ENCODE measurements at places on chromosomes 1 and 21.

DNA sequence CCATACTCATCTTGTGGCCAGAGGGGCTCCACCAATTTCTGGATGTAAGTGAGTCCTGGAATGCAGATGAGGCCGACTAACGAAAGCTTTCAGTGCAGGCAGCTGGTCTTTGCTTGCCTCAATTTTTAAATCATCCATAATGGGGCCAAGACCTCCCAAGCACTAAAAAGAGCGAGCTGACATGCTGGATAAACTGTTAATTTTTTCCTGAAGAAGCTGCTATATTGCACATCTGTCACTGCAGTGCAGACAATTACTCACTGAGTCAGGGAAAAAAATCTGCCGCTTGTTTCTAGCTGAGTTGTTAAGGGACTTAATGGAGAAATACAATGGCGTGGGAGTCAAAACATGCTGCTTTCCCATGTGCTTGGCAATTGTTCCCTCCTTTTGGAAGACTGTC, 205.5 kb downstream of the GPATCH2 start:
- DNase-seq = no peak

GRCh38 chr1:8733484-8733883, 84.0 kb downstream of the RERE start:
- no peak for DNase-seq

- DNase-seq = no peak
Measured at GRCh38 chr1:58981392-58981791, 197.5 kb upstream of the JUN start.

DNA sequence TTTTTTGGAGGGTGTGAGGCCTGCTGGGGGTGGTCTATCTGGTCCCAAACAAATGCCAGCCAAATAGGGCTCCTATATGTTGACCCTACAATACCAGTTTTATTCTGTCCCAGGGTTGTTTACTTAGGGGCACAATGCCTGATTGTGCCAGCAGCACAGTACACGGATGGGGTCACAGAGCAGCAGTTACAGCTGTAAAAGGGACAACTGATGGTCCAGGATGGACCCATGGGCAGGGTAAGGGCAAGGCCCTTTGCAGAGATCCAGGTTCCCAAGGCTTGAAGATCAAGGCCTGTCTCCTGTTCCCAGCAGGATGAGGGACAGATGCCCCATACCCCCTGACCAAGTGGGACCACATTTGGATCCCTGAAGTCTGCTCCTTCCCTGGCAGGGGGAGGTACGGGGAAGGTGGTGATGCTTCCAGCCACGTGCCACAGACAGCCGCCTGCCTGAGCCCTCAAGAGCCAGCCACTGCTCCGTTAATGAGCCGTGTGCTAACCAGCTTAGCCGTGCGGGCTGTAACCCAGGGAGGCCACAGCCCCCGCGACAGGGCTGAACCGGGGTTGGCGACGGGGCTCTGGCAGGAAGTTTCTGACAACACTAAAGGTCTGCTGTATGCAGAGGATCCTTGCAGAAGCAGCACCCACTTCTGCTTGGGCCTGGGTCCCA, 18.2 kb downstream of the SLC6A9 start:
- no peak for DNase-seq

- DNase-seq = no peak
Measured at GRCh38 chr1:87449348-87449963, 120.8 kb downstream of the LMO4 start.

GRCh38 chr1:229874136-229874535, 192.9 kb upstream of the GALNT2 start:
- no peak for DNase-seq

DNA sequence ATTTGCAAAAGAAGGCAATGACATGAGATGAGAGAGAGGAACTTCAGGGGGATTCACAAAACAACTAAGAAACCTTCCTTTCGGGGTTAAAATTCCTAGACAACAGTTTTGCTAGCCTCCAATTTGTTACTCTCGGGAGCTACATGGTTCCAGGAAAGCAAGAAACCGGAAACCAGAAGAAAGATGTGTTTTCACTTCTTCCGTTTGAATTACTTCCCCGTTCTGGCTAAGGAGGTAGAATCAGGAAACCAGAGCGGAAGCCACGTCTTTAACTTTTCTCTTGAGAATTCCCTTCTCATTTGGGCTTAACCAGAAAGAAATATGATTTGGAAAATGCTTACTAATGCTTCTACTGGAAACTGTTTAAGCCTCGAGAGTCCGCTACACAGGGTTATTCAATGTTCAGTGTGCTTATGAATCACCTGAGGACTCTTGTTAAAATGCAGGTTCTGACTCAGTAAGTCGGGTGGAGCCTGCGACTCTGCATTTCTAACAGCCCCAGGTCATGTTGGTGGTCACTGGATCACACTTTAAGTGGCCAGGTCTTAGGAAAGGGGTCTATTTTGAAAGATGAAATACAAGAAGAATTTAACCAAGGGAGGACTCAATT, 43.5 kb upstream of the MCOLN3 start:
- DNase-seq = no peak

DNA sequence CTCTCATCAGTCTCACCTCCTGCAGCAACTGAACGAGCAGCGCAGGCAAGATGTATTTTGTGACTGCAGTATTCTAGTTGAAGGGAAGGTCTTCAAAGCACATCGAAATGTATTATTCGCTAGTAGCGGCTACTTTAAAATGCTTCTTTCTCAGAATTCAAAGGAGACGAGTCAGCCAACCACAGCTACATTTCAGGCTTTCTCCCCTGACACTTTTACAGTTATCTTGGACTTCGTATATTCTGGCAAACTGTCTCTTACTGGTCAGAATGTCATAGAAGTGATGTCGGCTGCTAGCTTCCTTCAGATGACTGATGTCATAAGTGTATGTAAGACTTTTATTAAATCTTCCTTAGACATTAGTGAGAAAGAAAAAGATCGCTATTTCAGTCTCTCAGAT, 53.7 kb downstream of the ZBTB8A start:
- no peak for DNase-seq

- peak; percentile 44 for DNase-seq
Measured at GRCh38 chr21:26798856-26799751, 46.1 kb downstream of the ADAMTS1 start.

GRCh38 chr1:203937678-203938330, 76.4 kb downstream of the SNRPE start:
- DNase-seq = no peak

DNA sequence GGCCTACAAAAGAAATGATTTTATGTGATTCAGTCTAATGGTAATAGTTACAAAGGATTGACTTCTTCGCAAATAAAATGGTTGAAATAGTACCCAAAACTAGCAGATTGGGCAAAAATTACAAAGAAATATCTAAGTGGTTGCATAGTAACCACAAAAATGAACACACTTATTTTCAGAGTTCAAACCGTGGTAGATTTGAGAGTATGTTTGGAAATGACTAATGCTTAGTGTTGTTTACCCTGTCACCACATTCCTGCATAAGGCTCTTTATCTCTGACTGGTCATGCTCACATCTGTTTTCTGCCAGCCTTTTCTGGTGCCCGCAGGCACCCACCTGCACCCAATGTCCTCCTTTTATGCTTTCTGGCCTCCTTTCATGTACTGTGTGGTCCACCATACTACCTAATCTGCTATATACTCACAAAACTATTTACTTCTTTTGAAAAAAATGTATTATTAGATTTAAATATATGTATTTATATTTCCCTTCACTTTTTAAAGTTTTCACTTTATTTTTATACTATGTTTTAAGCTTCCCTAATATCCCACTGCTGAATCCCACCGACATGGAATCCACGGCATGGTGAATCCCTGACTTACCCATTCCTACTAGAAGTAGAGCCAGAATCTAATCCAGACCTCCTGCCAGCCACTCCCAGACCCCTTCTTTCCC, 30.3 kb downstream of the PTPRC start:
- peak; percentile 81 for DNase-seq

DNA sequence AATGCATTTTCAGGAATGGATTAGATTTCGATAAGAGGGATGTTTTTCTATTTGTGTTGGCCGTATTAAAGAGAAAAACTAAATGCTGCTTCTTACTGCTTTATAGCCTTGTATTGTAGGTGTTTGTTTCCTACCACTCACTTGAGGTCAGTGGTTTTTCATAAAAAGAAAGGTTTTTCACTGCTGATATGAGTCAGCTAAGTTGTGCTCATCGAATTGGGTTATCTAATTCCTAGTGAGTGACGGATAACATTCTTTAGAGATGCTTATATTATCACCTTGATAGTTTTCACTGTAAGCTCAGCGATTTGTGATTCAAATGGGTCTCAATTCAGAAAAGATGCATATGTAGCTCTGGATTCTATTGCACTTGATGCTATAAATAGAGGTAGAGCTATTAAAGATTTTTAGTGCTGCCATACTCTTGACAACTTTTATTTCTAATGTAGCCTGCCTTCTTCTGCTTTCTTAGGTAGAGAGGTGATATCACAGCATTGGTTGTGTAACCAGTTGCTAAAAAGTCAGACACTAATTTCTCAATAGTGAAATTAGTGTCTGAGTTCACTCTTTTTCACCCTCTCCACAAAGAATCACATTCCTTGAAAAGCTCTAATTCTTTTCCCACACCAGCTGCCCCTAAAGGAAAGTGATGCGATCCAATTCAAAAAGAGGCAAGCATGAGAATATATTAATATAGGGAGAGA, 180.0 kb downstream of the RASAL2 start:
- peak; percentile 53 for DNase-seq

DNA sequence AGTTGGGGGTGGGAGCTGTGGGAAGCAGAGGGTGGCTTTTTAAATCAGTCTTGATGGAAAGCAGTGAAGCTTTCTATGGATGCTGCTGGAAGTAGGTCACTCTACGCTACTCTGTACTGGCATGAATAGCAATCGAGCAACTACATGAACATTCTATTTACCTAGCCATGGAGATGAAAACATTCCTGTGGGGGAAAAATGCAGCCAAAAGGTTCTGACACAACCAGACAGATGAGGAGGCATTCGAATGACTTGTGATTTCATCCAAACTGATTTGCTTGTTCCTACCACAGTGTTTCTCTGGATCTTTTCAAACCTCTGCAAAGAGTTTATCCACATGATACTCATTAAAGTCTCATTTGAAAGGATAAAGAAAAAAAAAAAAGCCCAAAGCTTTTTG, 95.0 kb downstream of the ASTN1 start:
- no peak for DNase-seq

GRCh38 chr1:1990222-1990621, 13.4 kb downstream of the CFAP74 start:
- peak; percentile 25 for DNase-seq
